Fibroblast of skin of right quadriceps (primary cell): ENCODE measurements at places on chromosomes 4 and X.

DNA sequence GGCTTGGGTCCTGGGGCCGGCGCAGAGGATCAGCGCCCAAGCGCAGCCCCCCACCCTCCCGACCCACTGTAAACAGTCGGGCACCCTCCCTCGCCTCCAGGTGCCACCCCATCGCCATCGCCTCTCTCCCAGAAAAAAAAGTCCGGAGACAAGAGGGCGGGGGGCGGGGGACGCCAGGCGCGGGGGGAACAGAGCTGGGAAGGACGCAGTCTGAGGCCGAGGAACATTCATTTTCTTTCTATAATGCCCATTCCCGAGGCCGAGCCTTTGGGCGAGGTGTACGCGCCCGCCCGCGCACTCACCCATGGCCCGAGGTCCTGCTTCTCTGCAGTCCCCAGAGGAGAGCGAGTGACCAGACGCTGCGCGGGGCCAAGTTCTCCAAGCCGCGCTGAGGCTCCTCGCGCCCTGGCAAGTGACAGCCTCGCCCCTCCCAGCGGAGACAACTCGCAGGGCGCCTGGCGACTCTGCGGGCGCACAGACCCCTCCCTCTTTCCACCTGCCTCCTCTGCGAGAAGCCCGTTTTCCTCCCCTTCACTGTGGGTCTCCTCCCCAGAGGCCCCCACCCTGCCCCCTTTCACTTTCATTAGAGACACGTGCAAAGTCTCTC is 63.5 kb upstream of the WDR17 start:
- no peak for DNase-seq

- DNase-seq = peak; percentile 32
These were observed 82.5 kb downstream of the RBM47 start for GRCh38 chr4:40546969-40547788.

DNA sequence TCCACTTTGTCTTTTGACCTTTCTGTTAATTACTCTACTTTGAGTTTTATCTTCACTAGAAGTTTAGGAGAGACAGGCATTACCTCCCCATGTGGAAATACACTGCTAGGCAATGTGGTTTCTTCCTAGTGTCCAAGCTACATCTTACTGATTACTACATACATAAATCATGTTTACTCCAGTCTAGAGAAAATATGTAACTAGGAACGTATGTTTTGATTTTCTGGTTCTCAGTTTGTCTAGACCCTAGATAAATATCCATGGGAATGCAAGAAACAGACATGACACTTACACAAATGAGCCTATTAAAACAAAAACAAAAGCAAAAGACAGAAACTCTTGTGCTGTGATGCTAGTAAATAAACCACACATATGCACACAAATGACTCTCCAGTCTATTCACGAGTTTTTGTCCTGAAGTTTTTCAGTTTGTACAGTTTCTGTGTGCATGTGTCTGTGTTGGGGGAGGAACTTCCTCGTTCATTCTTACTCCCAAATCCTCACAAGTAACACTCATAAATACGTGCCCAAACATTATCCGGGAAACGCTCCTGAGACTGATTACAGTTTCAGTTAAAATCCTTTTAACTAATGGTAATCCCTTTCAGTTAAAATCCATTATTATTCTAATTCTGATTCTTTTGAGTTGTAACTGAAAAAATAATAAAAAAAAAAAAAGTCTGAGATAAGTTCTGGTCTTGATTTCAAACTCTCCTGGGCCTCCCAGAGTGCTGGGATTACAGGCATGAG is 283.5 kb upstream of the FTHL17 start:
- peak; percentile 4 for DNase-seq

DNA sequence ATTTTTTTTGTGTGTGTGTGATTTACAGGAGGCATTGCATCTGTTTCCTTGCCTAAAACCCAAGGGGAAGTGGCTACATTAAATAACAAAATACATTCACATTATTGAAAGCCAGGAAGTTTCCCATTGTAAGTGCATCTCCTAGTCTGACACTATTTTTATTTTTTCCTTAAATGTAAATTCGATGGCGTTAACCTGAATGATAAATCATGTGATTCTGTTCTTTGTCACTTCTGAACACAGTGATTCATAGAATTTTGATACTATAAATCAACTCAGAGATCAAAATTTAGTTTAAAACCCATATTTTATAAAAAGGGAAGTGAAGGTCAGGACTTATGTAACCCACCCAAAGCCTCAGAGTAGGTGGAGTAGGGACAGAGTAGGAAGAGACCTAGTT is 258.1 kb downstream of the GABRG1 start:
- no peak for DNase-seq

GRCh38 chrX:33385546-33385945 is 174.2 kb upstream of the DMD start:
- DNase-seq = peak; percentile 18

- no peak for DNase-seq
These were observed 391.7 kb upstream of the PITX2 start for GRCh38 chr4:111014537-111014936.

DNA sequence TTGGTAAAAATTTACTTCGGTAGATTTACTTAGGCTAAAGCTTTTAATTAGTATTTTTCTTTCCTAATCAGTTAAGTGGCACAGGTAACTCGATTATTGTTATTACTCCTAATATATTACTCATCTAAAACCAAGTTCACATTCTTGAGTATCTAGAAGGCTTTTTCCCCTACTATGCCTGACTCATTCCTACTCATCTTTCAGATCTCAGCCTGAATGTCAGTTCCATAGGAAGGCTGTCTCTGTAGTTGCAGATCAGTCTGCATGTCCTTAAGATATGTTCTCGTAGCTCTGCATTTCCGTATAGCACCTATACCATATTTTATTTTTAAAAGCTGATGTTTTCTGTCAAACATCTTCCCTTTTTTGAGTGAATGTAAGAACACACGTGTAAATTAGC is 5.9 kb upstream of the FAM184B start:
- peak; percentile 35 for DNase-seq

GRCh38 chr4:184851200-184851541 is 25.4 kb upstream of the ACSL1 start:
- DNase-seq = no peak
